ENCODE measurements at places on chromosomes 1 and 21. TPM values are rescaled to one million over a fixed set of nuclear protein-coding genes. Genes with fewer than 3 reads are reported as not detected.

DNA sequence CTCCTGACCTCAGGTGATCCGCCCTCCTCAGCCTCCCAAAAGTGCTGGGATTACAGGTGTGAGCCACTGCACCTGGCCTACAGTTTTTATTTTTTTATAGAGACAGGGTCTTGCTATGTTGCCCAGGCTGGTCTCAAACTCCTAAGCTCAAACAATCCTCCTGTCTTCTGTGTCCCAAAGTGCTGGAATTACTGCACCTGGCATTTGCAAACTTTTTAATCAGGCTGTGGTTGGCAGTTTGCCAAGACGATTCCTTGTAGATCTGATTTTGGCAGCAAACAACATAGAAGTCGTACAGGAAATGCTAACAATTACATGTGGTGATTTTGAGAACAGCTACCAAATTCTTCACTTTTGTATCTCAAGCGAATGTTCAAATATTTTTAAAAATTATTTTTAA is 10.1 kb downstream of the RBP7 start:
- H3K27me3 ChIP-seq = no peaks in the 10 kb centered on the region
- H3K4me3 ChIP-seq = no peak overlapping the region
- H3K4me1 ChIP-seq = no peaks in the 10 kb centered on the region
- no peak overlapping the region for H3K27ac ChIP-seq

DNA sequence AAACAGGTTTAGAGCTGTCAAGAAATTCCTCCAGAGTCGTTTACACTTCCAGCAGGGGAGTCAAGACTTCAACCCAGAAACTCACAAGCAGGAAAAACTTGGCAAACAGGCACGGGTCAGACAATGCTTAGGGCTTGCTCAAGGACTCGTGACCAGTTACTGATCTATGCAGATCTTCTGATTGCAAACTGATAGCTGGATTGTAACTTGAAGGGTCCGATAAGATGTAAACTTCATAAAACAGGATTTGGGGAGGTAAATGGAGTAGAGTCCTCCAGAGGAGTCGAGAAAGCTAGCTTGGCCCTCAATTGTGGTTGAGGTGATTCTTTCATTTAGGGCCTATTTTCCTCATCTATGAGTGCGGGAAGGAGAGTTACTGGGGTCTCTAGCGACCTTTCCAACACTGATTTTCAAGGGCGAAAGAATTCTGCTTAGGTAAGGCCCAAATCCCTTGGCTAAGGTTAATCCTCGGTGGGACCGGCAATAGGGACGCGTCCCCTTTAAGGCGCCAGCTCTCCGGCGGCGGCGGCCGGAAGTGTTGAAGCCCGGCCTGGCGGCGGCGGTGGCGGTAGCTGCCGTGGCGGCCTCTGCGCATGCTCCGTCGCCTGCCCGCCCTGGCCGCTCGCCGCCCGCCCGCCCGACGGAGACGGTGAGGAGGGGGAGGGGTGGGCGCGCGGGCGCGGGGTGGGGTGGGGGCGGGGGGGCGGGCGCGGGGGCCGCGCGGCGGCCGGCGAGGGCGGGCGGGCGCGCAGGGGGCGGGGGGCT is at the start of gene GMEB1:
GMEB1 (plus strand) TSS at position 594 of the 765 bp plus-strand sequence. CDS start 14,829 bp downstream, outside the sequence.
- peaks cover 1% of the 10 kb centered on the region for H3K36me3 ChIP-seq
- H3K4me3 ChIP-seq = peak within 1 kb of the TSS; percentile 86
- H3K27ac ChIP-seq = peak within 1 kb of the TSS; percentile 96
- no peaks in the 10 kb centered on the region for H3K27me3 ChIP-seq
- peaks cover 11% of the 10 kb centered on the region for H3K4me1 ChIP-seq
- DNase-seq = peak; percentile 87

GRCh38 chr1:109225308-109225707 is 11.6 kb downstream of the SARS1 start:
- no peaks in the 10 kb centered on the region for H3K27me3 ChIP-seq
- H3K4me1 ChIP-seq = peaks cover 42% of the 10 kb centered on the region
- H3K4me3 ChIP-seq = no peak overlapping the region
- H3K36me3 ChIP-seq = peaks cover 56% of the 10 kb centered on the region
- DNase-seq = no peak

DNA sequence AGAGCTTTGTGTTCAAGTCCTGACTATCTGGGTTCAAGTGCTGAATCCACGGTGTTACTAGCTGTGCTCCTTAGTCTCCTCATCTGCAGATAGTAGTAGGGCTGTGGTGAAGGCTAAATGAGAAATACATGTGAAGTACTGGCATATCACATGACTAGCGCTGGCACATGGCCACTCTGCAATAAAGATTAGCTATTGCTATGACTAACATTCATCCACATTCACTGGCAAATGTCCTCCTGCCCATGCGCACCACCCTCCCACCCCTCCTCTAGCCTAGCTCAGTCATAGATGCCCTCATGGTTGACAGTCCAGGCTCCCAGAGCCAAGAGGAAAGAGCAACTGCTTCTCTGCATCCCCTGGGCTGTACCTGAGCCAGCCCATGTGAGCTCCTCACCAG is 8.5 kb upstream of the COL8A2 start:
- H3K27ac ChIP-seq = no peak overlapping the region
- H3K27me3 ChIP-seq = no peaks in the 10 kb centered on the region
- H3K4me1 ChIP-seq = peaks cover 2% of the 10 kb centered on the region
- no peak for DNase-seq
- H3K4me3 ChIP-seq = no peak overlapping the region

GRCh38 chr1:114344656-114345055 is 166.3 kb downstream of the TRIM33 start:
- H3K4me1 ChIP-seq = peaks cover 34% of the 10 kb centered on the region
- no peak for DNase-seq
- H3K4me3 ChIP-seq = no peak overlapping the region
- H3K27ac ChIP-seq = no peak overlapping the region

DNA sequence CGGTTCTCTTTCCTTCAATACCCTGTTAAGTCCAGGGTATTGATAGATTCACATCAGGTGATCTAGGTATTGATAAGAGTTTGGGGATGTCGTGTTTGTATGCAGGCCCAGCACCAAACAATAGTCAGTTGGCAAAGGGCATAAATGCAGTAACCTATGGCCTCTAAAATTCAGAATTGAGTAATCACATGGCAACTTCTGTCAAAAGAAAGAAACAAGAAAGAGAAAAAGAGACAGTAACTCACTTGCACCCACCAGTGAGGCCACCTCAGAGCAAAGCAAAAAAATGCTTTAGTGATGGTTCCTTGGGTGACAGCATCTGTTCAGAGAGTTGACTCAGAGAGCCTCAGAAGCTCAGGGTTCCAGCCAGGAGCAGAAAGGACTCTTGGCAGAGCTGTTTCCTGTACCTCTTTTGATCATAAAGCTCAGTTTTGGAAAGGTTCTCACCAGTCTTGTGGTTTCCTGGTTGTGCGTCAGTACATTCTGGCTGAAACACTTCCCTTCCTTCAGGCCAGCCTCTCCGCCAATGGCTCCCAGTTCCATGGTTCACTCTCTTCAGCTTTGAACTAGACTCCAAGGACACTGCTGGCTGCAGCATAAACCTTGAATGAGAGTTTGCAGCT is 70.1 kb upstream of the GORAB start:
- DNase-seq = no peak
- H3K4me3 ChIP-seq = no peak overlapping the region
- H3K4me1 ChIP-seq = peaks cover 2% of the 10 kb centered on the region
- H3K36me3 ChIP-seq = no peaks in the 10 kb centered on the region
- H3K27ac ChIP-seq = no peak overlapping the region

DNA sequence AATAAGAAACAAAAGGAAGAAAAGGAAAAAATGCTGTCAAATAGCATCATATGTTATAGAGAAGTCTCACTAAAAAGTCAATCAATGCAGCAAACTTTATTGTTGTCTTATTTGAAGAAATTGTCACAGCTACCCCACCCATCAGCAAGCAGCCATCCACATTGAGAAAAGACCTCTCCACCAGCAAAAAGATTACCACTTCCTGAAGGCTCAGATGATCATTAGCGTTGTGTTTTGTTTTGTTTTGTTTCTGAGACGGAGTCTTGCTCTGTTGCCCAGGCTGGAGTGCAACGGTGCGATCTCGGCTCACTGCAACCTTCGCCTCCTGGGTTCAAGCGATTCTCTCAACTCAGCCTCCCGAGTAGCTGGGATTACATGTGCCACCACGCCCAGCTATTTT is 29.0 kb downstream of the ATP2B4 start:
- H3K27ac ChIP-seq = no peak overlapping the region
- H3K4me3 ChIP-seq = no peak overlapping the region

- H3K36me3 ChIP-seq = no peaks in the 10 kb centered on the region
- DNase-seq = no peak
- H3K4me1 ChIP-seq = no peaks in the 10 kb centered on the region
Measured at GRCh38 chr21:37742532-37742931, 173.7 kb downstream of the KCNJ6 start.

PTPN22 gene
- 43.9 TPM for total RNA-seq

EXO5 gene
- total RNA-seq = 9.9 TPM

PCSK9 gene
- total RNA-seq = not detected

TMPRSS3 gene
- total RNA-seq = 10.9 TPM

PRAMEF17 gene
- total RNA-seq = not detected

GRCh38 chr1:234310460-234310817 is 62.8 kb upstream of the COA6 start:
- DNase-seq = no peak
- peaks cover 7% of the 10 kb centered on the region for H3K4me1 ChIP-seq
- no peak overlapping the region for H3K4me3 ChIP-seq
- H3K36me3 ChIP-seq = no peaks in the 10 kb centered on the region

DNA sequence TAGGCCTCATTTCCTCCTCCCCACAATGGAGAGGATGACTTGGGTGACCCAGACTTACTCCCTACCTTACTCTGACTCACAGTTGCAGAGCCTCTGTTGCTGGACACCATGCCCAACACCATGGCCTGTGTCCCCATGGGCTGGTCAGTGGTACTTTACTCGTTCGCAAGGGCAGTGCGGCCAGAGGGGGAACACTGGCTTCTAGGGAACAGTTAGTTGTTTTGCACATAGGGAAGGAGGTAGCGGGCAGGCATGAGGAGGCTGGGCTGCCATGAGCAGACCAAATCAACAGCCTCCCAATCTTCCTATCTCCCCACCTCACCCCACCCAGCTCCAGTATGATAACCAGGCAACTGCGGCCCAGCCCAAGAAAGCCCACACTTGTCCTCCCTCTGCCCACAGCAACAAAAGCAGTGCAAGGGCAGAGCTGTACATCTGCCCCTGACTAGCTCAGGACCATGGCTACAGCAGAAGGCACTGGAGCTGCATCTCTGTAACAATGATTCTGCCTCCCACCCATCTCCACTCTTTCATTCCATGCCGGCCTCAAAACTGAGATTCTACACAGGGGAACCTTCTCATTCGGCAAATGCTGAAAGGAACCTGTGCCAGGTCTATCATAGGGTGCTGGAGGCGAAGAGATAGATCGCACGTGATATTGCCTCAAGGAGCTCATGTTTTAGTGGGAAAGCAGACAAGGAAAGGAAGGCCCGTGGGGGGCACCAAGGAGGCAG is 18.6 kb downstream of the TAL1 start:
- H3K36me3 ChIP-seq = no peaks in the 10 kb centered on the region
- H3K27me3 ChIP-seq = peaks cover 4% of the 10 kb centered on the region
- H3K4me3 ChIP-seq = no peak overlapping the region

LCE2C gene
- not detected for total RNA-seq

DNA sequence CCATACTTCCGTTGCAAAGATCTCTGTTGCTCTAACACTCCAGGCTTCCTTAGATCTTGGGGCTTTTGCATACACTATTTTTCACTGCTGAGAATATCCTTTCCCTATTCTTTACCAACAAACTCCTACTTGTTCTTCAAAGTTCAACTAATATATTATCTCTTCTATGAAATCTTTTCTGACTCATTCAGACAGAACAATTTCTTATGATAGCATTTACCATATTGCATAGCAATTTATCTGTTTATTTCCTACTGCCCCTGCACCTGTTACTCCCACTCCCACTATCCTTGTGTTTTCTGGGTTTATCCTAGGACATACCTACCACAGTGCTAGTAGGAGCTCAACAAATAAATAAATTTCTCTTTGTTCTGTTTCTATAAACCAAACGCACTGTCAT is 11.0 kb downstream of the GADD45A start:
- DNase-seq = no peak
- no peaks in the 10 kb centered on the region for H3K36me3 ChIP-seq
- H3K27ac ChIP-seq = no peak overlapping the region
- no peaks in the 10 kb centered on the region for H3K27me3 ChIP-seq
- H3K4me1 ChIP-seq = peaks cover 8% of the 10 kb centered on the region

DNA sequence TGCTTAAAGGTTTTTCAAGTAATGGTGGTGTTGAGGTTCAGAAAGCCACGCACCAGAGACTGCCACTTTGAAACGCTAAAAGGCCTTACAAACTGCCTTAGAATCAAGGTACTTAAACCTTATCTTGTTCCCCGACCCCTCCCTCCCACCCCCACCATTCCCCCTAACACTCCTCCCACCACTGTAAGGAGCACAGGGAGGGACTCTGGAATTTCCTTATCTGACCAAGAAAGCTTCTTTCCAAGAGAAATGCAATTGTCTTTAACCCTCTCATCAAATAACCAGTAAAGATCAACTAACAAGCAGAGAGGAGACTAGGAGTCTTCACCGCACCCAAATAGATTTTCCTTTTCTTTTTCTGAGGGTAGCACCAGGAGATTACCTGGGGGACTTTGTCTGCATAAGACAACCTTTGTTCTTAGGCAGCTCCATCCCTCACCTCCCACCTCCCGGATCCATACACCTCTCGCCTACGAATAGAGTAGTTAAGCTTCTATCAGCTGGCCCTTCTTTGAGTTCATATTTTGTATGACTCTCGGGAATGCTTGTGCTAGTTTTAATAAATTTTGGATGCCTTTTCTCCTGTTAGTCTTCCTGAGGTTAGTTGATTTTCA is 137.7 kb upstream of the ADGRL2 start:
- H3K27me3 ChIP-seq = no peaks in the 10 kb centered on the region
- DNase-seq = no peak
- no peak overlapping the region for H3K27ac ChIP-seq
- no peaks in the 10 kb centered on the region for H3K36me3 ChIP-seq
- H3K4me3 ChIP-seq = no peak overlapping the region

GRCh38 chr1:3053366-3053980 is 15.5 kb upstream of the PRDM16 start:
- no peak overlapping the region for H3K4me3 ChIP-seq
- no peaks in the 10 kb centered on the region for H3K36me3 ChIP-seq
- DNase-seq = no peak
- H3K27me3 ChIP-seq = peaks cover 3% of the 10 kb centered on the region

- DNase-seq = no peak
- H3K4me3 ChIP-seq = no peak overlapping the region
- no peaks in the 10 kb centered on the region for H3K36me3 ChIP-seq
- H3K27me3 ChIP-seq = peaks cover 28% of the 10 kb centered on the region
Measured at GRCh38 chr1:1429671-1430073, 5.8 kb upstream of the VWA1 start.

Measured in activated naive CD4-positive, alpha-beta T cell treated with anti-CD3 and anti-CD28 coated beads for 36 hours (primary cell).